ENCODE measurements at places on chromosomes 3 and 15.

- DNase-seq, result no peak
Measured at GRCh38 chr3:20141851-20142250, 44.2 kb downstream of the SGO1 start.

- DNase-seq, result no peak
Measured at GRCh38 chr3:36380221-36381031, at the start of gene STAC. Gene STAC (plus strand): TSS chr3:36380504. CDS start chr3:36380644, 140 bp downstream.

DNA sequence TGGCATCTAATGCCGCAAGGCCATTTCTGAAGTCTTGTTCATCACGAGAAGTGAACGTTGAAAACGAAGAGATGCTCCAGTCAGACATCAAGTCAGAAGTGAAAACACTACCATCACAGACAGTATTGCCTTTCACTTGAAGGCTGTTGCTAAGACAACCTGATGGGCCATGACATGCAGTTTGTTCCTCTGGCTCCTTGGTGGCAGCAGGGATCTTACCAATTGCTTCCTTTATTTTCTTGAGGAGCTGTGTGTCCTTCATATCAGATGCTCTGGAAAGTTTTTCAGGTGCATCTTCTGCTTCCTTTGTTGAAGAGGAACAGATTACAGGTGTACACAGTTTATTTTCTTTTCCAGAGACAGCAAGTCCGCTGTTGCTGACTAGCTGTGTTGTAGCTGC, 30.7 kb upstream of the MYLK start:
- DNase-seq, result no peak

DNA sequence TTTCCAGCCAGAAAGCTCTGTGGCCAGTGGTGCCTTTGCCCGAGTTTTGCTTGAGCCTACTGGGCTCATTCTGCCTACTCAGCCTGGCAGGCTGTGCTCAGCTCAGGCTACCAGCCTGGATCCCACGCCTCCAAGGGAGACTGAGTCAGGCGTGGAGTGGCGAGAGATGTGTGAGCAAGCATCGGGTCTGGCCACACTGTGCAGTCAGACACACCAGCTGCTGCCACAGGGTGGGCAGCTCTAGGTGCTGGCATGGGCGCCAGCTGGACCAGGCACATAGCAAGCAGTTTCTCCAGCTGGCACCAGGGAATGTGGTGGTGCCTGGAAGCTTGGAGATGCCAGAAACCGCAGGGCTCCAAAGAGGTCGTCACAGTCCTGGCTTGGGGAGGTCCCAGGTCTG, 498.5 kb upstream of the CNTN4 start:
- no peak for DNase-seq

DNA sequence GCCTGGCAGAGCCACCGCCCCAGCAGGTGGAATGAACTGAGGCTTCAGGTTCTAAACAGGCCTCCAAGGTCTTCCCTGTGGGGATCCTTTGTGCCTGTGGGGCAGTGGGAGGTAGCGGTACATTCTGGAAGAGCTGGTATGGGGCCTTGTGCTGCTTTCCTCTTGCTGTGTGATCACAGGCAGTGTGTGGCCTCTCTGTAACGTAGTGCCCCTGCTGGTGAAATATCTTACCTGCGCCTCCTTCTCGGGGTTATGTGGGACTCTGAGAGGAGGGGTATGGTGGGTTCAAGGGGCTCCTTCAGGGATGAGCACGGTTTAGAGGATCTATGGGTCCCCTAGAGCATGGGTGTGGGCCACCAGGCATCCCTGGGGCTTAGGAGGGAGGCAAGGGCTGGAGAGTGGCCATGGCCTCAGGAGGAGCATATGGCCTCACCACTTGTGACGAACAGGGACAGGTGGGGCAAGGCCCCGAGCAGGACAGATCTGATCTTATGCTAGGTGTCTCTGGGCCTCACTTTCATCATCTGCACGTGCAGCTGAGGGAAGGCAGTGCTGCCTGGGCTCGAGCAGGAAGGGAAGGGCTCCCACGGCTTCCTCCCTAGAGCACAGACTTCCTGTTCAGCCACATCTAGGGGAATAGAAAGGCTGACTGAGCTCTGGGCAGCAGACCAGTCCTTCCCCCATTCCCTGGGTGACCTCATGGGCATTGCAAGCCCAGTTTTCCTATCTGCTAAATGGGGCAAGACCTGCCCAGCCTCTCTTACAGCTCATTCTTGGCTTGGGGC, 1.9 kb upstream of the ALS2CL start:
- no peak for DNase-seq

DNA sequence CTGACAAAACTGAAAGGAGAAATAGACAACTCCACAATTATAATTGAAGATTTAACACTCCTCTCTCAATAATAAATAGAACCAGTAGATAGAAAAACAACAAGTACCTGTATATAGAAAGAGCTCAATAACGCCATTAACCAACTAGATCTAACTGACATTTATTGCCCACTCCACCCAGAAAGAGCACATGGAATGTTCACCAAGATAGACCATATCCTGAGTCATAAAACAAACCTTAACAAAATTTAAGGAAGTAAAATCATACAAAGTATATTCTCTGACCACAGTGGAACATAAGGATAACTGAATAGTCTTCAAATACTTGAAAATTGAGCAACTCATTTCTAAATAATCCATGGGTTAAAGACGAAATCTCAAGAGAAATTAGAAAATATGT, 25.1 kb downstream of the KBTBD12 start:
- no peak for DNase-seq

- no peak for DNase-seq
Measured at GRCh38 chr3:153052096-153052460, 109.9 kb upstream of the RAP2B start.

GRCh38 chr3:52838561-52839267, 3.9 kb upstream of the MUSTN1 start:
- DNase-seq, result no peak

DNA sequence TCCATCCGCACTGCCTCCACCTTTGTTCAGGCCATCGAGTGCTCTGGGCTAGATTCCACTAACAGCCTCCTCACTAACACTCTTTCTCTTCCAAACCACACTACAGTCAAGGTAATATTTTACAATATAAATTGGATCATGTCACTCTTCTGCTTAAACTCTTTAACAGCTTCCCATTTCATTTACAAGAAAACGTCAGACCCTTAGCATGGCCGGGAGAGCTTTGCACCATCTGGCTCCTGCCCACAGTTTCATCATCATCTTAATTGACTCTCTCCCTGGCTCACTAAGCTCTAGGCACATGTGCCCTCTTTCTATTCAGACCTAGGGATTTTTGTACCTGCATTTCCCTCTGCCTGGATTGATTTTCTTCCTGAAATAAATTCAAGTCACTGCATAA, 354.7 kb downstream of the FGF12 start:
- DNase-seq, result no peak

- no peak for DNase-seq
Measured at GRCh38 chr3:168223085-168223484, 127.4 kb upstream of the GOLIM4 start.

DNA sequence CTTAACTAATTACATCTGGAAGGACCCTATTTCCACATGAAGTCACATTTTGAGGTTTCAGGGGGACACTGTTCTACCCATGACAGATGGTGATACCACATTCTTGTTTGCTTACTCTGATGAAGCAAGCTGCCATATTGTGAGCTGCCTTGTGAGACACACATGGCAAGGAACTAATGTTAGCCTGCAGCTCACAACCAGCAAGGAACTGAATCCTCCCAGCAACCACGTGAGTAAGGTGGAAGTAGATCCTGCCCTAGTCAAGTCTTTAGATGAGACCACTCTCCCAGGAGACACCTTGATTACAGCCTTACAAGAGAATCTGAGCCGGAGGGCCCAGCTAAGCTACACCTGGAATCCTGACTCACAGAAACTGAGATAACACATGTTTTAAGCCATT, 160.1 kb downstream of the PDE8A start:
- DNase-seq, result no peak

DNA sequence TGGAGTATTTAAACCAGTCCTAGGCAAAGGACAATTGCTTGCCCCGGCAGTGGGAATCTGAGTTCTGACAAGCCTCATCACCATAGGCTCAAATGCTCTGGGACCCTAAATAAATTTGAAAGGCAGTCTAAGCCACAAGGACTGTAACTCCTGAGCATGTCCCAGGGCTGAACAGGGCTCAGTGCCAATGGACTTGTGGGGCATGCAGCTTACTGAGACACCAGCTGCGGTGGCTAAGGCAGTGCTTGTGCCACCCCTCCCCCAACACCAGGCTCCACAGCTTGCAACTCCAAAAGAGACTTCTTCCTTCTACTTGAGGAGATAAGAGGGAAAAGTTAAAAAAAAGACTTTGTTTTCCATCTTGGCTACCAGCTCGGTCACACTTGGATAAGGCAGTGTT, 289.7 kb upstream of the DCBLD2 start:
- no peak for DNase-seq

DNA sequence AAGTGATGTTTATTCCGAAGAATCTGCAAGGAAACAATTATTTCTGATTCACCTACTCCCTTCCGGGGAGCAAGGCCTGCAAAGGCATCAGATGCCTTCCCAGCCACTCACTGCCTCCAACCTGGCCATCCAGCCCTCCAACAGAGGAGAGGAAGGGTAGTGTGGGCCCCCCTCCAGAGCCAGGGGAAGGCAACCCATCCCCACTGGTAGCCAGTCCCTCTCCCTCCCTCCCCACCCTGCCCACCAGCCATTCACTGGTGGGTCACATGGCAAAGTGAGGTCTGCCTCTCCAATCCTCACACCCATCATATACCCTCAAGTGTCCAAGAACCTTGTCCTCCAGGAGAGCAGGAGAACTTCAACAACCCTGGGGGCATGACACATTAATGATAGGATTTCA, 2.4 kb upstream of the VIPR1 start:
- no peak for DNase-seq

- no peak for DNase-seq
Measured at GRCh38 chr3:44111482-44111881, 130.2 kb upstream of the TOPAZ1 start.

GRCh38 chr15:62756326-62756994, 286.1 kb upstream of the TPM1 start:
- no peak for DNase-seq

DNA sequence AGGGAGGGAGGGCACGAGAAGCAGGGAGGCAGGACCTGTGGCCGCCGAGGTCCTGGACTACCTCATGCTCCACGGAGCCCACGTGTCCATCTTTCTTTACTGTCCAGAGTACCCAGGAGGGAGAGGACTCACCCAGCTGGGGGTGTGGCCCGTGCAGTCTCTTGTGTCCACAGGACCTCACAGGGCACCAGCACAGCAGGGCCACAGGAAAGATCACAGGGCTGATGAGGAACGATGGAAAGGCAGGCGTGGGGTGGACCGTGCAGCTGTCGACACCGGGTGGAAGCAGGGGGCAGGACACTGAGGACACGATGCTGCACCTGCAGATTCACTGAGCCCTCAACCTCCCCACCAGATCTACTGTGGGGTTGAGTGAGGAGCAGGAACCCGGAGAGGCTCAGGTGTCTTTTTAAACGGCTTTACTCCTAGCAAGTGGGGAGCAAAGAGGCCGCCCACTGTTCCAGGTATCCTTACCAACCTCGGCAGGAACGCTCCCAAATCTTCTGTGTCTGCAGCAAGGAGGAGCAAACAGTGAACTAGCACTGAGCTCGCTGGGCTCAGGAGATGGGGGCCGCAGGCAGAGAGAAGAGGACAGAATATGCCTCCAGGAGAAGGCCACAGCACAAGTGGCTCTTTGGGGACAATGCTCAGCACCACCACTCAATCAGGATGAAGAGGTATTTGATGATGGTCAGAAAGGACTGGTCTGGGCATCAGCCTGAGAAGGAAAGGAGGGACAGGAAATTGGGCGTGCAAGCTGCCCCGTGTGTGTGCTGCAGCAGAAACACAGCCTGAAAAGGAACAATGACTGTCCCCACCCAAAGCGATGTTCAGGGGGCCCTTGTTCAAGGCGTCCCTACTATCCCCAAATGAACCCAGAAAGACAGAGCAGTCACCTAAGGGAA, 198.8 kb downstream of the XXYLT1 start:
- no peak for DNase-seq

DNA sequence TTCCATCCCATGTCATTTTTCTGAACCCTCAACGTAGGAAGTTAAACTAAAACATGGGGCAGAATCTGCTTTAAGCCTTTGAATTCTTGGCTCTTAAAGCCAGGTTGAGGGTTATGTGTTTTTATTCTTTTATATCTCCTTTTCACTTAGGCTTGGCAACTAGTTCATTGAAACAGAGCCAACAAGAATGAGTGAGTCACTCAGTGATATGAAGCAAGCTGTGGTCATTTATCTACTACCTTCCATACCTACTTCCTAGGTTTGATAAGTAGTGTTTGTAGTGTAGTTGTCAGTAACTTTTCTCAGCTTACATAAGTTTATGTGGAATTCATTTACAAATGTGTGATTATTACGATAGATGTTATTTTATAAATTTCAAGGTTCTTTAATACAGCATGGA, 67.4 kb downstream of the SNRPN start:
- DNase-seq, result no peak

- no peak for DNase-seq
Measured at GRCh38 chr3:50122071-50122470, 33.1 kb upstream of the SEMA3F start.

DNA sequence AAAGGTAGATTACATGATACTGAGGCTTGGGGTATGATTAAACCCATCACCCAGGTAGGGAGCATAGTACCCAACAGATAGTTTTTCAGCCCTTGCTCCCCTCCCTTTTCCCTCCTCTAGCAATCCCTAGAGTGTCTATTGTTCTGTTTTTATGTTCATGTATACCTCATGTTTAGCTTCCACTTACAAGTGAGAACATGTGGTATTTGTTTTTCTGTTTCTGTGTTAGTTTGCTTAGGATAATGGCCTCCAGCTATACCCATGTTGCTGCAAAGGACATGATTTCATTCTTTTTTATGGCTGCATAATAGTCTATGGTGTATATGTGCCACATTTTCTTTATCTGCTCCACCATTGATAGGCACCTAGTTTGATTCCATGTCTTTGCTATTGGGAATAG, 82.7 kb downstream of the MYLK start:
- no peak for DNase-seq

DNA sequence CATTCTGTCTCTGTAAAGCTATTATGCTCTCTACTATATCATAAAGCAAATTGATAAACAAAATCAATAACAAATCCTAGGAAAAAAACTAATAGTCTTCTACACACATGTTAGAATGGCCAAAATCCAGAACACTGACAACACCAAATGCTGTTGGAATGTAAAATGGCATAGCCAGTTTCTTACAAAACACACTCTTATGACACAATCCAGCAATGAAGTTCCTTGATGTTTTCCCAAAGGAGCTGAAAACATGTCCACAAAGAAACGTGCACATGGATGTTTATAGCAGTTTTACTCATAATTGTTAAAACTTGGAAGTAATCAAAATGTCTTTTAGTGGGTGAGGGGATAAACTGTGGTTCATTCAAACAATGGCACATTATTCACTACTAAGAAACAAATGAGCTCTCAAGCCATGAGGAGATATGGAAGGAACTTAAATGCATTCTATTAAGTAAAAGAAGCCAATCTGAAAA, 32.7 kb downstream of the CADM2 start:
- no peak for DNase-seq

Measured in activated gamma-delta T cell treated with anti-CD3 and anti-CD28 coated beads, Interleukin-2, amount 50 U/mL, for 16 hours (primary cell).